Stimulated activated CD4-positive, alpha-beta T cell treated with anti-CD3 and anti-CD28 coated beads, Interleukin-1b, Interleukin-23, amount 100 ng/mL, for 24 hours (primary cell): ENCODE measurements at places on chromosomes 2 and 18.

DNA sequence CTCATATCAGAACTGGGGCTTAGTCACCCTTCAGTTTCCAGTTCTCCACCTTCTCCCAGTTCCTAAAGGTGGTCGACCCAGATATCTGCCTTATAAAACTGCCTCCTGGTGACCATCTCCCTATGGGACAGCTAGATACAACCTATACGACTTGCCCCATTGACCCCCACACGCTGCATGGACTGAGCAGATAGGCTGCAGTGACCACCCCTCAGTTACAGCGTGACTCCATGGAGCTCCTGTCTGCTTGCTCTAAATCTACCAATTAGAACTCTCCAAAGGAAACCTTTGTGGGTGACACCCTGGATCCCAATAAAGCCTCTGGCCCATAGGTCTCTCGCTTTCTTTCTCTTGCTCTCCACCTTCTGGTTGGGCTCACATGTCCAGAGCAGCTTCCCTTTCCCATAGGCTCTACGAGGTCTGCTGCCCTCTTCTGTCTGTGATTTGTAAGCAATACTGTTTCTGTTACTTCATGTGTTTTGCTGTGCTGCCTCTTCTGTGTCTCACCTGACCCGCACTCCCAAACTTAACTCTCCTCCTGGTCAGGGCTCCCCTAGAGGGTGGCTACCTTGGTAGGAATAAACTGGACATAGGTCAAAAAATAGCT lies 971.3 kb upstream of the FAM98A start:
- no peak for DNase-seq

DNA sequence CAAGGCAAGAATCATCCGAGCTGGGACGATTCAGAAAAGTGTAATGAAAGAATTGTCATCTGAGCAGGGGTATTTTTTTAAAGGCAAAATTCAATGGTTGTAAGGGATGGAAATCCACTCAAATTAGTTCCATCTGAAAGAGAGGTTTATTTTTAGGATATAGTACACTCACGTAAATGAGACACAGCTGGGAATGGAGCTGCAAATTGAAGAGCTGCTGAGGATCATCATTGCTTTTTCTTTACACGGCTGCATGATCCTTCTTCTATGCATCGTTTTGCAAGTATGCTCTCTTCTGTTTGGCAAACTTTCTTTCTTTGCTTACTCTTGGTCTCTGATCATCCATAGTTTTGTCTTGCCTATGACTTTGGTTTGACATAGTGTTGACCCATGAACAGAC lies 27.4 kb upstream of the CUL3 start:
- DNase-seq, result no peak

GRCh38 chr2:44707945-44708660 lies 233.4 kb upstream of the SIX3 start:
- DNase-seq, result no peak

DNA sequence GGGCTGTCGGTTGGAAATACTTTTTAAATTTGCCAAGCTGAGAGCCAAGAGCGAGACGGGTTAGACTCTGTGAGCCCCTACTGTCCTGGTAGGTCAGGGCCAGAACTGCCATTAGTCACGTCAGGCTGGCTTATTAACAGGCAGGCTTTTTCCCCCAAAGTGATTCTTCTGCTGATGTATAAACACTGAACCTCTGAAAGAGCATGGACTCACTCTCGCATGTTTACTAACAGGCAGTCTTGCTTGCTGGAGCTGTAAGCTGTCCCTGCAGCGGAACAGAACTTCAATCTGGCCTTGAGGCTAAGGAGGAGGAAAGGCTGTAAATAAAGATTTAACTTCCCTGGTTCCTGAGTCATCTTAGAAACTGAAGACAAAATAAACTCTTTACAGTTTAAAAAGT lies 288.4 kb downstream of the PIEZO2 start:
- no peak for DNase-seq

GRCh38 chr2:165958313-165958960 lies 4.9 kb upstream of the TTC21B start:
- no peak for DNase-seq

DNA sequence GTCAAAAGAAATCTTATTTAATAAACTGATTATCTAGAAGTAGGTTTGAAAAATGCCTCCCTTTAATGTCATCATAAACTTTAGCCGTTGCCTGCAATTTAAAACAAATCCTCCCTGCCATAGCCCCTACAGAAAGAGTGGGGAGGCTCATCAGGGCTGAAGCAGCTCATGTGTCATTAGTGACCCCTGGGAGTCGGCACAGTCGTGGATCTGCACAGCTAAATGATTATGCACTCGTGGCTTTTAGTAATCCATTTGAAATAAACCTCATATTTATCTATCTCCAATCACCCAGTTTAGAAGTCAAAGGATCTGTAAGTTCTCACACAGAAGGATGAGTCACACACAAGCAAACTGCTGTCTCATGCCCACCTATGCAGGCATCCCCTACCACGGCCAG lies 277.3 kb downstream of the SS18 start:
- no peak for DNase-seq
